CD4-positive, alpha-beta T cell treated with Interferon gamma for 1 hour (primary cell): ENCODE measurements at places on chromosomes 3 and 15.

DNA sequence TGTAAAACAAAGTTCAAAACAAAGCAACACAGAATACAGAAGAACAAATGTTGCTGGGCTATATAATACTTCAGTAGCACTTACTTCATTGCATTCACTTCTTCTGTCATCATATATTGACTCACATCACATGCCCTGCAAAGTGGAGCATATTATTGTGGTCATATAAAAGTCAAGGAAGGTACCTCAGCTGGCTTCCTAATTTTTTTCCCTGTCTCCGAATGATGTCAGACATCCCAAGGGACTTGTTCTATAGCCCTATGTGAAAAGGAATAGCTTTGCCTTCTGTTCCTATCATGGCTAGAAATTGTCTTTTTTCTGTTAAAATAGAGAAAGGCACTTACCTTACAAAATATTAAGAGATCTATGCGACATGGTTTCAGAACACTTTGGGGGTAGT, 109.4 kb downstream of the LRTM1 start:
- DNase-seq, result no peak

DNA sequence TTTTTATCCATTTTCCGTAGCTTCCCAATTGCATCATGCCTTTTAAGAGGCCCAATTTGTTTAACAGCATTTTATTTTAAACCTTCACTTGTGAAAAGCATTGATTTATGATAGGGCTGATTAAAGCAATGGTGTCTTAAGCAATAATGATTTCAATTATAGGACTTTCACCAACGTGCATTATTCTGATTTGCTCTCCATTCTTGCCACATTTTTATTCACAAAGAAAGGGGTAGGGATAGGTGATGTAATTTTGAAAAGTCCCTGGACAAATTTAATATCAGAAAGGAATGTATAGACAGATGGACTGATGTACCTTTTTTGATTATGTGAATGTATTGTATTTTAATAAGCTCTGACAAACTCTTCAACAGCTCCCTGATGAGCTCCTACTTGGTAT, 37.9 kb upstream of the NR2F2 start:
- no peak for DNase-seq

DNA sequence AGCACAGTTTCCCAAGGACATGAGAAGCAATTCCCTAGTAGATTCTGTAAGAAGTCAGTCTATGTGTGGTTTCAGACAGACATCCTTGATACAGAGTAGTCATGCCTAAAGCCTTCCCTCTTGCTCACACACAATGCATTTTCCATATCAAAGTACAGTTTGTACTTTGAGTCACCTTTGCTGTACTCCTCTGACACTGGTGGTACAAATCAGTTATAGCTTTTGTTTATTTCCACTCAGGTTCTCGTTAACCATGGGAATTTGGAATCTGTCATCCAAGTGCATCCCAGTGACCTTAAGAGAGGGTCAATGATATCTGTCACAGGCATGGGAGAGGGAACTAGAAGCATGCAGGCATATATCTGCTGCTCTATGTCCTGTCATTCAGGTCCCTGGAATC, 3.6 kb upstream of the GNB4 start:
- DNase-seq, result no peak

DNA sequence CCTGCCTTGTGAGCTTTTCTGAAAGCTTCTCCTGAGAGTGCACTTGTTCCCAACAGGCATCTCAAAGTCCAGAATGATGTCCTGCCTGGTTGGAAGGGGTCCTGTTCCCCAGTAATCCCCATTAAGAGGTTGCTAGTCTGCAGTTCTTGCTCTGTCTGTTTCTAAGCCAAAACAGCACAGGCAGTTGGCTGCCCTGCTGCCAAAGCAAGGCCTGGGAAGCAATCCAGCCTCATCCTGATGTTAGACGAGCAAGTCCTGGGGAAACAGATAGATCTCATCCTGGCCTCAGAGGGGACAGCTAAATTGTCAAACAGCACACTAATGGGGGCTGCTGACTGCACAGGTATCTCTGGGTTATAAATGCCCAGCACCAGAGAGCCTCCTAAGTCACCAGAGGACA, 198.0 kb downstream of the EPHB1 start:
- no peak for DNase-seq

GRCh38 chr15:92033723-92034122, 180.2 kb downstream of the SLCO3A1 start:
- no peak for DNase-seq

DNA sequence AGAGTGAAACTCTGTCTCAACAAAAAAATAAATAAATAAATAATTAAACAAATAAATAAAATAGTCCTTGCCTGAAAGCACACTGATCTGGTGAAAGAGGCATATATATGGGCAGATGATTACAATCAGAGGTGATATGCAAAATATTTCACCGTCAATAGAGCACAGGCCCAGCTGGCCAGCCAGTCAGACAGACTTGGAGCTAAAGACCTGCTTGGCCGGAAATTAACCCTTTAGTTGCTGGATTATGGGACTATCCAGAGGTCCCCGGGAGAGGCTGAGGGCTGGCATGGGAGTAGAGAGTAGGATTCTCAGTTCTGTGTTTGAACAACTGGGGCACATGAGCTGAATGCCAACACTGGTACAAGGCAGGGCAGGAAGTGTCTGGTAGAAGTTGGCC, 59.1 kb upstream of the CTNNB1 start:
- DNase-seq, result no peak

GRCh38 chr15:65862682-65863081, 6.6 kb upstream of the RAB11A start:
- DNase-seq, result peak; percentile 57

DNA sequence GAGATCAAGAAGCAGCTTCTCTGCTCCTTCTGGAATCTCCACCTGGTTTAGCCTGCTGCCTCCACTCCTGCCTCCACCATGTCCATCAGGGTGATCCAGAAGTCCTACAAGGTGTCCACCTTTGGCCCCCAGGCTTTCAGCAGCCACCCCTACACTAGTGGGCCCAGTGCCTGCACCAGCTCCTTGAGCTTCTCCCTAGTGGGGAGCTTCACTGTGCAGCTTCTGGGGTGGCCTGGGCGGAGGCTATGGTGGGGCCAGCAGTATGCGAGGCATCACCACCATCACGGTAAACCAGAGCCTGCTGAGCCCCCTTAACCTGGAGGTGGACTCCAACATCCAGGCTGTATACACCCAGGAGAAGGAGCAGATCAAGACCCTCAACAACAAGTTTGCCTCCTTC, 2.4 kb upstream of the KPNA4 start:
- DNase-seq, result no peak

GRCh38 chr15:76215634-76216033, 95.6 kb downstream of the ETFA start:
- no peak for DNase-seq

GRCh38 chr3:40173227-40173721, 136.2 kb upstream of the EIF1B start:
- no peak for DNase-seq

DNA sequence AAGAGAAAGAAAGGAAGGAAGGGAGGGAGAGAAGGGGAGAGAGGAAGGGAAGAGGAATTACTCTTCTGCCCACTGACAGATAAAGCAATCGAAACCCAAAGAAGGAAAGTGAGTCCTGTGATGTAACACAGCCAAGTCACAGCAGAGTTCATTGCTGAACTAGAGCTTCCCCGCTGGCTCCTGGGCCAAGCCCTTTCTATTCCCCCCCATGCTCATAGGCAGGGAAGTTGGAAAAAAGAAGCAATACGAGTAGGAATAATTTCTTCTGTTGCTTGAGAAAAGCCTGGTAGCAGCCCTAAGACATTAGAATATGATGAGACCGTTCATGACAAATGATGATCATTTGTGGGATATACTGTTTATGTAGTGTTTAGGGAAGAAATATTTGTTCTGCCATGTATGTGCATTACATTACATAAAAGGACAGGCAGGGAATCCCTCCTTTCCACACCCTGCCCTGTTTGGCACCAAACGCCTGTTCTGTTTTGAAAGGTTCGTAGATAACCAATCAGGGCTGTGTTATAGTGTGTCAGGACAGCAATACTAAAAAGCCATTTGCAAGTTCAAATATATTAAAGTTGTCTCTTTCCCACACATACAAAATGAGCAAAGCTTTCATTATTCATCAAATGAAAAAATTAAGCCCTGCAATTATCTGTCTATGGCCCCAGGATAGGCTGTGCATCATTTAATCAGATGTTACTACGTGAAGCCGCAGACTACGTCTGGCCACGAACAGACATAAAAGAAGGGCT, 111.0 kb upstream of the TRPM1 start:
- DNase-seq, result no peak

DNA sequence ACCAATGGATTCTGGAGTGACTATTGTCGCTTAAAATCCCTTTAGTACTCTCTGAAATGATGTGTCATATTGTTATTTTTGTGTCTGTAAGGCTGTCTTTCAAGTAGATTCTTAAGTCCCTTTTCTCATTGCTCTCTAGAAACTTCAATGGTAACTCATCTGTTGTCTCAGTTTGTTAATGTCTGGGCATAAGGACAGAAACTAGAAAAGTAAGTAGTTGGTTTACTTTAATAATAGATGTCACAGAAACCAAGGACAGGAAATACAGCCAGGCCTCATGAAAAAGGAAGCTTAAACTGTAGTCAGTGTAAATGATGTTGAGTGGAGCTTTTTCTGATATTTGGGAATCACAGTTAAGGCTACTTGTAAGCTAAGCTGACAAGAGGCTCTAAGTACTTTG, 730.2 kb upstream of the DPPA4 start:
- DNase-seq, result no peak

- no peak for DNase-seq
Observed at GRCh38 chr15:38088971-38089370, 154.5 kb downstream of the TMCO5A start.
